ENCODE measurements at places on chromosomes 12 and 14.

DNA sequence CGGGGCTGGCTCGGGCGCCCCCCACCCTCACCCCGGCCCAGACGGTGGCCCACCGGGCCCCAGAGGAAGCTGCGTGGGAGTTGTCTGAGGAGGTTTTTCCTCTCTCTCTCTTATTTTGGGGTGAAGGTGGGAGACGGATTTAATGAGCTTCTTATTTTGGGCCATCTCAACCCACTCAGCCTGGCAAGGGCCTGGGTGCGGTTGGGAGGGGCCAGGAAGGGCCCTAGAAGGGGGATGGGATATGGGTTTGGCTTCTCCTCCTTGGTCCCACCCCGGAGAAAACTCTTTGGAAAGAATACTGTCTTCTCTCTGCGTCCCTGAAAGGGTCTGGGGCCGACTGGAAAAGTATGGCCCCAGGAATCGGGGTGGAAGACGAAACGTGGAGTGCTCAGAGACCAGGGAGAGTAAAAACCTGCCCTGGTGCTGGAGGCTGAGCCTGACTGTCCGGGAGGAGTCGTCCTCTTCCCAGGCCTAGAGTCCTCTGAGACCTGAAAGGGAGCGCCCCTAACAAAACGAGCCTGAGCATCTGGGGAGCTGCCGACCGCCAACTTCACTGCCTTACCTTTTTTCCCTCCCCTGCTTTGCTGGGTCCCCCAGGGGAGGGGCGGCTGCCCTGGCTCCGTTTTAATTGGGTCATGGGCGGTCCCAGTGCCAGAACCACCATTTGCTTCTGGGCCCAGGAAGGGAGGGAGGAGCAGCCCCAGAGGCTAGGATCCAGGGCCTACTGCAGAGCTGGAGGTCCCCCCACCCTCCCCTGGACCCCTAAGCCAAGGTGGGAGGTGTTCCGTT lies 1.6 kb downstream of the MMP14 start:
- no peak for DNase-seq

- DNase-seq = no peak
Measured at GRCh38 chr12:83199069-83199468, 512.4 kb downstream of the TMTC2 start.

DNA sequence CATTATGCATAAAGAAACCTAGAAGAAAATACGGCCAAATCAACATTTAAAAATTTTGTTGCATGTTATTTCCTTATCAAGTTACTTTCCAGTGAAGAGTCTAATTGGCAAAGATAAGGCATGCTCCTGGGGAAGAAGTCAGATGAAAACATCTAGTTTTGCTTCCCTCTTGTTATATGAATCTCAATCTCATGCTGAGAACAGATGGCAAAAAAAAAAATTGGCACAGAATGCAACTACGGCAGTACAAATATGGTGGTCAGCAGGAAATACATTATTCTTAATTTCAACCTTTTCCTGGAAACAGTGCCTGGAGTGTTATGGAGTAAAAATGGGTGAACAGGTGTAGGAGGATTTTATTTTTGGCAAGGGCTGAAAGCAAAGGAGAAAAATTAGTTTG lies 32.8 kb downstream of the HECTD4 start:
- no peak for DNase-seq

DNA sequence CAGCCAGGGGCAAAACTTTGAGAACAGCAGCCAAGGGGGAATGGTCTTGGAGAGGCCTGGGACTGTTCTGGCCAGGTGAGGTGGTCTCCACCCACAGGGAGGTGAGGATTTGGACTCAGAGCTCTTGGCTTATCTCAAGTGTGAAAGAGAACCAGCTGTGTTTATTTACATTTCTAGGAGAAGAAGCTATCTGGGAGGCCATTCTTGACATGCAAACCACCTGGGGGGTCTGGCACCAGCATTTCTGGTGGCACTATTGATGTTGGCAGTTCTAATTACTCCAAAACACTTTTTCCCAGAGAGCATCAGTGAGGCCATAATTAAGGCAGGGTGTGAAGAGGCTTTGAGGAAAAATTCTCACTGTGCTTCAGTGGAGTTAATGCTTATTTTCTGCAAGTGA lies 95.1 kb downstream of the CAND1 start:
- no peak for DNase-seq

- DNase-seq = no peak
Measured at GRCh38 chr12:29167445-29167844, 18.4 kb downstream of the FAR2 start.

GRCh38 chr14:53389202-53389601 lies 236.1 kb upstream of the DDHD1 start:
- DNase-seq = no peak

GRCh38 chr12:25840678-25841465 lies 117.6 kb upstream of the RASSF8 start:
- DNase-seq = no peak

- DNase-seq = no peak
Measured at GRCh38 chr12:79998554-79998953, 63.7 kb upstream of the PPP1R12A start.

DNA sequence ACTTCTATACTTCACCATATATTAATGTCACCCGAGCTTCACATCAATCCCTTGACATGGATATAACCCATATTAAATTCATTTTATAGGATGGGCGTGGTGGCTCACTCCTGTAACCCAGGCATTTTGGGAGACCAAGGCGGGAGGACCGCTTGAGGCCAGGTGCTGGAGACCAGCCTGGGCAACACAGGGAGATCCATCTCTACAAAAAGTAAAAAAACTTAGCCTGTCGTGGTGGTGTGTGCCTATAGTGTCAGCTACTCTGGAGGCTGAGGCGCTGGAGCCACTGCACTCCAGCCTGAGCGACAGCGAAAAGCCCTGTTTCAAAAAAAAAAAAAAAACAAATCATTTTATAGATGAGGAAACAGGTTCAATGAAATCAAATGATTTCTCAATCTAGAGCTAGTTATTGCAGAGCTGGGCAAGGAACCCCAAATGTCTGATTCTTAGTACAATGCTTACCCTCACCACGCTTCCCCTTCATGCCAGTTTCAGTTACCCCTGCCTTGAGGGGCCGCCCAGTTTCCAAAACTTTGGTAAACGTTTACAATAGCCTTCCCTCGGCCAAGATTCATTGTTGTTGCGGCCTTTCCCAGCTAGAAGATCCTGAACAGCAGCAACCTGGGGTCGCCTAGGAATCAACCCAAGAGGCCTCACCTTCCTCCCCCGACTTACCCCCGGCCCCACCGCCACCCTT lies 751 bp downstream of the PSMB5 start:
- DNase-seq = no peak

DNA sequence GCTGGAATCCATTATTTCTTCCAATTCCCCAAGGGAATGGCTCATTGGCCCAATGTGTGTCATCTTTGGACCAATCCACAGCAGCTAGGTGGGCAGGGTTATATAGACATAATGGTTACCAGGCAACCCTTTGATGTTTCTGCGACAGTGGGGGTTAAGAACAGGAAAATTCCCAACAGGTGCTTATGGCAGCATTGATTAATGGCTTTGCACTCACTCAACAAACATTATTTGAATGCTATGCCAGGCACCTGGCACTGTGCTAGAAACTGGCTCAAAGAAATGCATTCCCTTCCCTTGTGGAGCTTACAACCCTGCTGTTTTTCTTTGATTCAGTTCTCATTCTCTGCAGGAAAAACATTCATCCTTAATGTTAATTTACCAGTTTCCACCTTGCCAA lies 1221.0 kb downstream of the AACS start:
- no peak for DNase-seq

GRCh38 chr12:82765971-82766705 lies 79.4 kb downstream of the TMTC2 start:
- no peak for DNase-seq

DNA sequence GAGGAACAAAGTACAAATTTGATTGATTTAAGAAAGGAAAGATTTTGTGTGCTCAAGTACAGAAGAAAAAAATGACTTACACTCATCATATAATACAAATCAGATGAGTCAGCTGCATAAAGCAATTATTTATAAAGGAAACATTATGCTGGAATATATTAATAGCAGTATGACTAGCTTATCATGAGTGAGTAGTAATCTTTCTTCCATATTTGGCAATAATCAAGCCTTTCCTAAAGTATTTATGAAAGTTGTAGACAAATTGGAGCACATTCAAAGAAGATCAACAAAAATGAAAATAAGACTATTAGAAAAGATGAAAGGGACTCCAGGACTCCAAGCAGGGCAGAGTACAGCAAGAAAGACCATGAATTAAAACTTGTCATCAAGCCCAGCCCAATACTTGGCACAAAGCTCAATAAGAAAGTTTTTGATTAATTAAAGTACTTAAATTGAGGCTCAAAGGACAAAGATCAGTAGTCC lies 32.8 kb downstream of the CCER1 start:
- no peak for DNase-seq

DNA sequence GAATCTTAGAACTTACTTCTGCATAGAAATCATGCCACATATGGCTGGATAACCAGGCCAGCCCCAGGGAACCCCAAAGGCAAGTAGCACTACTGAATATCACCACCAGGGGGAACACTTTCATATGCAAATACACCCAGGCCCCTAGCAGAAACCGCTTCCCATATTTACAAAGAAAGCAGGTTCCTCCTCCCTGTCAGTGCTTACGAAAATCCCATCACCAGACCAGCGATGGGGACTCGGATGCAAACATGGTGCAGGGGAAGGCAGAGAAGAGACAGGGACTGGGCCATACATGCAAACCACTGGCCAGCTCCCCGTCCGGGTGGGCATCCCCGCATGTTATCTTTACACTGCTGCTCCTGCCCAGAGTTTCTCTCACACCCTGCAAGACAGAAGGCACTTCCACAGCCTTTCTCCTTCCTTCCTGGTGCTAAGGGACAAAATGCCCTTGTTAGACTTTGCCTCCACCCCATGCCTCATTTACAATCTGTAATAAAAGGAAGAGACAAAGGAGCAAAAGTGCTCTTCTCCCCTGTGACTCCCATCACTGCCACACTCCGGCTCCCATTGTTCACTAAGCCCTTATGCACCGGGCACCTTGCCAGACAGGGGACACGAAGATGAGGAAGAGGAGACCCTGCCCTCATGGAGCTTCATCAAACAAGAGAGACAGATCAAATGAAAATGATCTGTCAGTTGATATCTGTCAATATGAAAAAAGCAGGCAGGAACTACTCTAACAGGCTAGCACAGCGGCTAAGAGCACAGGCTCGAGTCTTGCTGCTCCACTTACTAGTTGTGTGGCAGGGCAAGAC lies 62.3 kb downstream of the PTPN21 start:
- peak; percentile 68 for DNase-seq
